ENCODE measurements at places on chromosomes 13 and 19. TPM values are rescaled to one million over a fixed set of nuclear protein-coding genes. Genes with fewer than 3 reads are reported as not detected.

DNA sequence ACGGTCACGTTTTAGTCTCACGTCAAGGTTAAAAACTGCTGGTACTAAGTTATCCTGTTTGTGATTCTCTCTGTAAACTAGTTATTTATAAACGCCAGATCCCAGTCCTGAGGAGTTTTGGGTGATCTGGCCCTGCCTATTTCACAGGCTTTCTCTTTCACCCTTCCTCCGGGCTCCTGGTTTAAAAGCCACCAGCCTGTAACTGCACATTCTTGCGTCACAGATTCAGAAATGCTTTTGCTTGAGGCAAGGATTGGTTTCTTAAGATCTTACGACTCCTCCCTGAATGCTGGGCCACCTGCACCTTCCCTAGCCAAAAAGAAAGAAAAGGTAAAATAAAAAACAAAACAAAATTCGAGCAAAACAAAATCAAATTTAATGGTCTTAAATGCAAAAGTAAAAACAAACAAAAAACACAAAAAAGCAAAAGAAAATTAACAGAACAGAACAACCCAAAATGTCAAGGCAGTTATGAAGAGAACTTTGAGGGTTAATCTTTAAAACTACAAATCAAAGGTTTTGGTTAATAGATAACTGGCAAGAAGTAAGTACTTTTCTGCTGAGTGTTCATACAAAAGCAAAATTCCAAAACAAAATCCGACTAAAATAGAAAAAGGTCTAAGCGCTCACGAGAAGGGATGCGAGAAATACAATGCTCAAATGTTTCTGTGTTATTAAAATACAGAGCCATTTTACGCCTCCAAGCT, 18.6 kb upstream of the TIMM44 start:
- no peak for DNase-seq

DNA sequence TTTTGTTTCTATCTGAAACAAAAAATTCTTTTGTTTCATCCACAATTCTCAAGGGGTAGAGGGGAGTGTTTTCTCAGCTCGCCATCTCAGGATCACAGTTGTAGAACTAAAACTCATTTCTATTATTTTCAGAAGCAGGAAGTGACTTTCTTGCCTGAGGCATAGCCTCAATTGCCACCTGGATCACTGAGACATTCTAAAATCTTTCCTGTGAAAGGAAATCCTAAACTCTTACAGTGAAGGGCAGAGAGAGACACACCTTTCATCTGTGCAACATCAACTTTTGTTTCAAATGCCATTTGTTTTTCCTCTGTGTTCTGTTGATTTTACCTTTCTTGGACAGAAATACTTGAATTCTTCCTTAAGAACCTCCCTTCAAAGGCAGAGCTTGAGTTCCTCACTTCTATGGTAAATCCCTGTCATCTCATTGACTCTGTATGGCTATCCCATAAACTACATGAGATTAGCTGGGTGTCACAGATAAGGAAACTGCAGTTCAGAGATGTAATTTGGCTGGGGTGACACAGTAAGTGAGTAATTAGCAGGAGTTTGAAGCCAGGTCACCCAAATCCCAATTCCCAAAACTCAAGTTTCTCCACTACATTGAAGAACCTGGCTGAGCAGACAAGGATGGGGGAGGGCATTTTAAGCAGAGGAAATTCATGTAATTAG, 224.4 kb upstream of the HTR2A start:
- DNase-seq: no peak

GRCh38 chr13:114077933-114078325, 54.5 kb downstream of the RASA3 start:
- DNase-seq: no peak

GRCh38 chr19:29971648-29972047, 29.6 kb downstream of the URI1 start:
- DNase-seq: no peak

DNA sequence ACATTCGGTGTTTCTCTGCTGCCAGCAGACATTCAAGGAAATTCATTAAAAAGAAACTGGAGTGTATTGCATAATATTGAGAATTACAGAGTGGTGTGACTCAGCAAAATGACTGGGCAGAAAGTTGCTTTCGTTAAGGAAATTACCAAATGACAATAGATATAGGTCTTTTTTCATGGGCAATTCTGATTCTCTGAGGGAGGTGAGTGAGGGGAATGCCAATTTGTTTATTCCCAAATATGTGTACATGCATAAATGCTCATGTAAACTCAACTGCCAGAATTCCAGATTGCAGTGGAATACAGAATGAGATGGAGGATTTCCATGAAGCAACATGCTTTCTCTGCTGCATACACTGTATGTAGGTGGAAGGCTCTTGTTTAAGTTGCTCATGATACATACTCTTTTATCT, 1730.1 kb downstream of the SLITRK5 start:
- DNase-seq: peak; percentile 58

GRCh38 chr13:20566468-20566897, 474 bp upstream of the IFT88 start:
- DNase-seq: no peak

DNA sequence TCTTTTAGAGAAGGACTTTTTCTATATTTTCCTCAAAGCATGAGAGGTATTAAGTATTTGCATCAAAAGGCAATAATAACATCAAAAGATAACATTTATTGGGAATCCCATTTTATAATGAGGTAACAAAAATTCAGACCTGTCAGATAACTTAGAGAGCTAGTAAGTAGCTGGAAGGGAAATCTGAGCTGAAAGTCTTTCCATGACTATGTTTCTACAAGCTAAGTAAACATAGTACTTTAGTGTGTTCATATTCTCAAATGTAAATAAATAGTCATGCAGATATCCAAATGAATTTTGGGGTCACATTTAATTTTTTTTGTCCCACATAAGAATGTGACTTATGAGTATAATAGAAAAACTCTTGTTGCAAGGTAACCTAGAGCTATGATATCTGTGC, 87.3 kb upstream of the FBXL3 start:
- no peak for DNase-seq

DNA sequence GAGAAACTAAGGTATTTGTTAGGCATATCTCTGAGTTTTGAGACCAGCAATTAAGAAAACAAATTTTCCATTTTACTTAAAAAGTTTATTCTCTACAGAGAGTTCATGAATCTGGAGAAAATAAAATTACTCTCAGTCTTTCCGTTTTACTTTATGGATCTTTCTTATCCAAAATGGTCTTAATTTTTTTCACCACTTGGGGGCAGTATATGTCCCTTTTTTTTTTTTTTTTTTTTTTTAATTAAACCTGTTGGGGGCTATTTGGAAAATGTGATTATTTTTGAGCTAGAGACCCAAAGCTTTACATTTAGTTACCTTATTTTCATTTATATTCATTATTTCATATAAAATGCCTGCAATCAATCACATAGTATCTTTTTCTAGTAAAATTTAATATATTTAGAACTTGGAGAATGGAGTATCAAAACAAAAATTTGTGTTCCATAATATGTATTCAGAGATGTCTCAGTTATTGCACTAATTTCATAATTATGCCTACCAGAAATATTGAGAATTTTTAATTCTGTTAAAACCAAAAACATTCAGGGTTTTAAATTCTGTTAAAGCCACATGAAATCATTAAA, 27.1 kb downstream of the PIBF1 start:
- DNase-seq: no peak

- no peak for DNase-seq
Observed at GRCh38 chr19:52307275-52307674, 10.3 kb downstream of the ZNF480 start.

- DNase-seq: no peak
Observed at GRCh38 chr13:107716741-107717140, 498.6 kb downstream of the LIG4 start.

DNA sequence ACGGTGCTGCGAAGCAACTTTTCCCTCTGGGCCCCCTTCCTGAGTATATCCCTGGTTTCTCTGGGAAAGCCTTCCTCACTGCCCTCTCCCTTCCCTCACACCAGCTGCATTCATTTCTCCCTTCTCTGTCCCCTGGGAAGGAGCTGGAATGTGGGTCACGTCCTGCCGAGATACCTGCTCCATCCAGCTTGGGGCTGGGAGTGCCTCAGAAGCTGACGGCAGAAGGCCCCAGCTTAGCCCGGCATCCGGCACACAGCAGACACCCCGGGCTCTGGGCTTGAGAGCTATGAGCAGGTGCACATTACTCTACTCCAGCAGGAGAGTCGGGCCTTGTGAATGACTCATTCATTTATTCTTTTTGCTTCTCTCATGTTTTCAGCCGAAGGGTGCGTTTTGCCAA, 170.6 kb downstream of the TEX29 start:
- peak; percentile 22 for DNase-seq

- DNase-seq: peak; percentile 64
Observed at GRCh38 chr19:55304279-55304978, 20.6 kb downstream of the BRSK1 start.

DNA sequence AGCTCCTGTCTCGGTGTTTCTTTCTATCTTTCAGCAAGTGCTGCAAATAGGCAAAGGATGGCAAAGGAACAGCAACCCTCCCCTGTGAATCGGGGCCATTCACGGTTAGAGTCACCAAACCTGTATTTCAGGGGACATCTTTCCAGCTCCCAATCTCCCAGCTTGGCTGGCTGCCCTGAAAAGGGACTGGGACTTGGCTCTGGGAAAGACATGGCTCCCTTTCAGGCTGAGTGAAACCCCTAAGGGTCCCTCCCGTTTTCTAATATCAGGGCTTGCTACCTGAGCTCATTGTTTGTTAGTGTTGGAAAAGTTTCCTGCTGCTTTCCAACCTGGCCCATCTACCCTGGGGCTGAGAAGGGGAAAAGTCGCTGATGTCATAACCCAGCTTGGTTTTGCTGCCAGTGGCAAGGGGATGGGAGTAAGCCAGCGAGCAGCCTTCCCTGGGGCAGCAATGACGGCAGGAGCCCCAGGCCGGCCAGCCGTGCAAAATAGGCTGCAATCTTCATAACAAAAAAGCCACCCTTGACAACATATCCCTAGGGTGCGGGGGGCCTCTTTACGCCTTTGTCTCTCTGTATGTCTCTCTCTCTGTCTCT, 29.9 kb downstream of the SERP2 start:
- peak; percentile 77 for DNase-seq

- DNase-seq: peak; percentile 12
Observed at GRCh38 chr13:44698066-44698465, 121.9 kb upstream of the TSC22D1 start.

DNA sequence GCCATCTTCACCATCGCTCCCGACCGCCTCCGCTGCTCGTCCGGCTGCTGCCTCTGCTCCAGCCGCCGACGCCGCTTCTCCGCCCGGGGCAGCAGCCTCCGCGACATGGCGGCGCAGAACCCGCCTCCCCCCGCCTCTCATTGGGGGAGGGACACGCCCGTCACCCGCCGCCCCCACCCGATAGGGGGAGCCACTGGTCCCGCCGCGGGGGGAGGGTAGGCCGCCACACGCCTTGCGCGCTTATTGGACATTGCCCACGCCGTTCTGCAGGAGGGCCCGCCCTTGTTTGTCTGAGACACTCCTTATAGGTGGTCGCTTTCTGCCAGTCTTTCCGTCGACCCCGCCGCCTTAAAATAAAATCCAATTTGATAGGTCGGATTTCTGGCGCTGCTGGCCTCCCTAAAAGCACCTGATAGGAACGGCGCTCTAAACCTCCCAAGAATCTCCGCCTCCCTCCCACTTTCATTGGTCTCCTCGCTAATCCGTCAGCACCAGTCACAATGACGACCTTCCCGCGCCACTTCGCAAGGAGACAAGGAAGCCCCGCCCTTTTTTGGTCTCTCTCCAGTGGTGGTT, at the start of gene HNRNPL:
TSS of gene HNRNPL (minus strand) at position 127 of the 576 bp plus-strand sequence. CDS start at position 107, 20 bp downstream.
- peak; percentile 100 for DNase-seq

GRCh38 chr13:50226515-50227155, 211.4 kb downstream of the KCNRG start:
- no peak for DNase-seq

GRCh38 chr19:48344892-48345291, 18.8 kb downstream of the TMEM143 start:
- DNase-seq: no peak

DNA sequence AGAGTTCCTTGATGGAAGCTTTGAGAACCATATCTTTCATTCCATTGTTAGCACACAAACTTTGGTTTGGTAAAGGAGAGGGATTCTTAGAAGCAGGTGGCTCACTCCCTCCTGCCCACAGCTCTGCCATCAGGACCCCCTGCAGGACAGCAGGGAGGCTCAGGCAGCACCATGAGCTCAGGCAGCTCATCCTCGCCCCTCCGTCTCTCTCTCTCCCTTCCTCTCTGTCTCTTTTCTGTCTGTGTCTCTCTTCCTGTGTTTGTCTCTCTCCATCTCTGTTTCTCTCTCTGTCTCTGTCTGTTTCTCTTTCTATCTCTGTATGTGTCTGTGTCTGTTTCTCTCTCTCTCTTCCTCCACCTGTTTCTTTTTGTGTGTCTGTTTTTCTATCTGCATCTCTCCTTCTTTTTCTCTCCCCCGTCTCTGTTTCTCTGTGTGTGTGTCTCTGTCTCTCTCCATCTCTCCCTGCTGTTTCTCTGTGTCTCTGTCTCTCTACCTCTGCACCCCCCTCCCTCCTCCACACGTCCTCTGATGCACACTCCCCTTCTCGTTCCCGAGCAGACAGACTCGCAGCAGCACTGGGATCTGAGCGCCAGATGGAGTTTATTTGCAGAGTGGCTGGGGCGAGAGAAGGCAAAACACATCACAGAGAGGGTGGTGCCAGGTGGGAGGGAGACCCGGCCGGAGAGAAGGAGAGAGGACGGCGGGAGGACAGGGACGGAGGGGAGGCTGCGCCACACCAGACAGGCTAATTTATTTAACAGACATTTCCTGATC, 8.7 kb downstream of the SBK2 start:
- DNase-seq: peak; percentile 77

DNA sequence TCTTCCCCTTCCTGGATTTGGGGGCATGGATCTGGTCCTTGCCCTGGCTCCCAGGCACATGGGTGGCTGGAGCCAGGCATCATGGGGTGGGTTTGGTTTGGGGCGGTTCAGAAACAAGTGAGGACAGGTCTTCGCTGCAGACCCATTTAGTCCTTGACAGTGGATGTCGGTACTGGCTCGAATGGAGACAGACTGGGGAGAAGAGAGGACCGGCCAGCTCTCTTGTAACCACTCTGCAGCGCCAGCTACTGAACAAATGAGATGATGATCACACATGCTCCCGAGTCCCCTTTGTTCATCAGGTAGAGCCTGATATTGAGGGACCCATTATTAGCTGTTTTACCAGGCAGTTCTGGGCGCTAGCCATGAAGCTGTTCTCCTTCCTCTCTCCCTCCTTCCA, 64.5 kb downstream of the CHST8 start:
- no peak for DNase-seq

Gene CEACAM20
- not detected for total RNA-seq

Gene EID2
- not detected for total RNA-seq

Gene RGS9BP
- not detected for total RNA-seq

Gene SIGLEC14
- not detected for total RNA-seq

Gene NECTIN2
- 160 TPM for total RNA-seq

Gene SSC5D
- total RNA-seq: 14.7 TPM

Gene ZNF600
- 7.1 TPM for total RNA-seq

Gene F2RL3
- 6.8 TPM for total RNA-seq

Gene NTF4
- not detected for total RNA-seq

Gene GZMM
- 5.4 TPM for total RNA-seq

Gene CEACAM21
- total RNA-seq: 2.0 TPM

Gene CNFN
- total RNA-seq: not detected

Data from stomach (tissue), 19 donors.